K562 (cell line): ENCODE measurements at places on chromosomes 3 and 15. TPM values are rescaled to one million over a fixed set of nuclear protein-coding genes. Genes with fewer than 3 reads are reported as not detected.

- DNase-seq: no peak
These were observed 70.4 kb upstream of the CRTC3 start for GRCh38 chr15:90459368-90459767.

GRCh38 chr15:27468151-27468591, 497.2 kb downstream of the GABRG3 start:
- peak; percentile 83 for DNase-seq

GRCh38 chr15:70156671-70157271, 59.1 kb upstream of the TLE3 start:
- no peak for DNase-seq

DNA sequence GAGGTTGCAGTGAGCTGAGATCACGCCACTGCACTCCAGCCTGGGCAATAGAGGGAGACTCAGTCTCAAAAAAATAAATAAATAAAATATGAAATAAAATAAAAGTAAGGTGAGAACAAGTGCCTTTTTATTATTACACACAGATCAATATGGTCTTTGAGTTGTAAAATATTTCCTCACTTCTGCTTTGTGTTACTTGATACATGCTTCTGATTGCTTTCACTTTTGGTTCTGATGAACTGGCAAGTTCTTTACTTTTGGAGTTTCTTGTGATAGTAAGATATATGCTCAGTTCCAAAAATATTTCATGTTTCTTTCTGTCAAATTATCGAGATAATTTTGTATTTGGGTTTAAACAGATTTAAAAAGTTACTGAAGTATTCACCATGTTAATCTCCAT, 16.6 kb upstream of the GYG1 start:
- no peak for DNase-seq

DNA sequence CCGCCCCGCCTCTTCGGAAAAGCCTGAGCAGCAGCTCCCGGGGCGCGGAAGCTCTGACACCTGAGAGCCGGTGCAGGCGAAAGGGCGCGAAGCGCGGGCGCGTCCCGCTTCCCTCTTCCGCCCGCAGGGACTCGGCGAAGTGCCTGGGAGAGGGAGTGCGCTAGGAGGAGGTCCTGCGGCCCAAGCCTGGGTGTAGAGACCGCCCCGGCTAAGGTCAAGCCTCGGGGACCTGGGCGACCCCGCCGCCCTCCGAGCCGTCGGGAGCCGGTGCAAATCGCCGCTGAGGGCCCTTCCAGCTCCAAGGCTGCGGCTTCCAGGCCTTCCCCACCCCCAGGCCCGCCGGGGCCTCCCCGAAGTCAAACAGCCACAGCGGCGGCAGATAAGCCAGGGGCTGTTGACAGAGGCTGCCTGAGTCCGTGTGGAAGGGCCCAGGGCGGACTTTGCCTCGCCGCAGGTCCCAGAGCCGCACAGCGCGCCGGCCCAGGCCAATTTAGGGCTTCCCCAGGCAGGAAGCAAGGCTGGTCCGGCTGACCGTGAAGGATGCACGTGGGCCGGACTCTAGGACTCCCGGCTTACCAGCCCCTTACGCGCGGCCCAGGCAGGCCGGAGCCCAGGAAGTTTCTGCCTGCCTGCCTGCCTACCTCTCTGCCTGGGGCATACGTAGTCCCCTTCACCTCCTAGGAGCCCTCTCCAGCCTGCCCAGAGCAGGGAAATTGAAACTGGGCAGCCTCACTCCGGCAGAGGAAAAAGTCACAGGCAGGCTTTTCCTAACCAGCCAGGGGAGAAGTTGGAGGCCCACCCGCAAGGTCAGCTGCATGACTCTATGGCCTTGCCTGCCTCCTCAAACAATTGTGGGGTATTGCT, 2.3 kb downstream of the ITPKA start:
- DNase-seq: peak; percentile 64

GRCh38 chr3:168116279-168116678, 20.6 kb upstream of the GOLIM4 start:
- peak; percentile 49 for DNase-seq

DNA sequence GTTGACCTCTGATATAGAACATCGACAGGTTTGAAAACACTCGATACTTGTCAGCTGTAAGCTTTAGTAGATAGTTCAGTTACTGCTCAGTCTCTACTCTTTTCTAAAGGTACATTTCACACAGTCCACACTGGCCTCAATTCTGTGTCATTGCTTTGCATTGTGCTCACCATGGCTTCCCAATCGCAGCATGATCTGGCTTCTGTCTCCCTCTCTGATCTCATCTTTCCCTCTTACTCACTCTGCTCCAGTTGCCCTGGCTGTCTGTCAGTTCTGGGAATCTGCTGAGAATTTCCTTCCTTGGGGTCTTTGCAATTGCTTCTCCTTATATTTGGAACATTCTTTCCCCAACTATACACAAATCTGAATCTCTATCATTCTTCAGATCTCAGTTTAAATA, 80.6 kb downstream of the GTF2E1 start:
- no peak for DNase-seq

- DNase-seq: no peak
These were observed 403.0 kb downstream of the FOXP1 start for GRCh38 chr3:71180524-71180923.

DNA sequence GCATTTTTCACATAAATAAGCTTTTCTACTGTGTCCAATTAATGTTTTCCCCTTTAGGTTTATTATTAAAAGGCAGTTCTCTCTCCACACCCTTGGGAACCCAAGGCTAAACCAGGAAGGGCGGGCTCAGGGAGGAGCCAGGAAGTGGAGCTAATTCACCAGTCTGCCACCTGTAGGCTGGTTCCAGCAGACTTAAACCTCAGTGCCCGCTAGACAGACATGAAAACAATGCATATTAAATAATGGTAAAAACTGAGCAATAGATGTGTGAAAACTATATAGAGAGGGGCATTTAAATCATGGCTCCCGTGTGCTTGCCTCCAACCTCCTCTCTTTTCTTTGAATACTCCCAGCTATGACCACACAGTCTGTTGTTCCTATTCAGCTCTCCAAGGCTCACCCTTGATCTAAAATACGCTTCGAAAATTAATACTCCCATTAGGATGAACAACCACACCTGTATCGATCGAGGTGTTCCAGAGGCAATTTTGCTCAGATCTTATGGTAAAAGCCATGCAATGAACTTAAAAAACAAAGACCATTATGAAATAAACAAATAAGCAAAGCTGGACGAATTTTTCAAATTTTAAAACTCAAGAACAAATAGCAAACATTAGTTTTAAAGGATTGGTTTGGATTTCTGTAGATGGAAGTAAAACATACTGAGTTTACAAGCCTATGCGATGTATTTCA, 253.3 kb downstream of the TJP1 start:
- no peak for DNase-seq

DNA sequence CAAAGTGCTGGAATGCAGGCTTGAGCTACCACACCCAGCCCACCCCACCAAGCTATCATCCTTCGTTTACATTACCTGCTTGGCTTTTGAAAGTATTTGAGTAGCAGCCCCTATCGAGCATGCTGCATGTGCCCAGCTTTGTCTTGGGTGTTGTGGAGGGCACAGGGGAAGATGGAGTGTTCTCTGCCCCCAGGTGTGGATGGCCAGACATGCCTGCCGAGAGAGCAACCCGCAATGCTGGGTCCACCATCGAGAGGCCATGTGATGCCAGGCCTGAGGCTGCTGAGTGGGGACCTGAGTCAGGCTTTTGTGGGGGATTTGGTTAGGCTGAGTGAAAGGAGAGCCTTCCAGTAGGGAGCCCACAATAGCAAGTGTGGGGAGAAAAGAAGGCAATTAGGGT, 25.9 kb downstream of the FOXL2NB start:
- no peak for DNase-seq

DNA sequence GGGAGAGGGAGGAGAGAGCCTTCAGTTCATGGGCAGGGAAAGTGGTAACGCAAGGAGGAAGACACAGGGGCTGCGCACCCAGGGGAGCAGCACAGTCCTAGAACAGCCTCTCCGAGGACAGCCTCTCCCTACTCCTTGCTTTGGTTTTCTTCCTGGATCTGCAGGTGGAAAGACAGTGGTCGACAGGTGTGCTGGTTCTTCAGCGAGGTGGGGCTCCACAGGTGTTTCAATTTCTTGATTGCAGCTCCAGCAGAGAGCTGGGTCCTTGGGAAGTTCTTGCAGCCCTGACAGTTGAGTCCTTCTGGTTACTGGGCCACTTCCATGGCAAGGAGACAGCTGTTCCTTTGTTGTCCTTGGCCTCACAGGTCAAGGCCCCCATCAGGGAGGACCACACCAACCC, 220.7 kb upstream of the NR2F2 start:
- no peak for DNase-seq

- DNase-seq: no peak
These were observed 61.2 kb upstream of the TNFAIP8L3 start for GRCh38 chr15:51155891-51156290.

DNA sequence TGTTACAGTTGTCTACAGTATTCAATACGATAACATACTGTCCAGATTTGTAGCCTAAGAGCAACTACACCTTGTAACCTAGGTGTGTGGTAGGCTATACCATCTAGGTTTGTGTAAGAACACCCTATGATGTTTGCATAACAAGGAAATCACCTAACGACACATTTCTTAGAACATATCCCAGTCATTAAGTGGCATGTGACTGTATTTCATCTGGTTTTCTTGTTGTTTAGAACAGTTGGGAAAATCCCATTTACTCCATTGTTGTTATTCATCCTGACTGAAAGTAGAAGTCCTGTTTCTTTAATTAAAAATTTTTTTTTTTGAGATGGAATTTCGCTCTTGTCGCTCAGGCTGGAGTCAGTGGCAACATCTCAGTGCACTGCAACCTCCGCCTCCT, 31.3 kb downstream of the LRRC28 start:
- DNase-seq: no peak

- no peak for DNase-seq
These were observed 117.2 kb upstream of the FAM174B start for GRCh38 chr15:92772626-92773244.

- no peak for DNase-seq
These were observed 11.1 kb upstream of the TSPAN3 start for GRCh38 chr15:77081971-77082370.

DNA sequence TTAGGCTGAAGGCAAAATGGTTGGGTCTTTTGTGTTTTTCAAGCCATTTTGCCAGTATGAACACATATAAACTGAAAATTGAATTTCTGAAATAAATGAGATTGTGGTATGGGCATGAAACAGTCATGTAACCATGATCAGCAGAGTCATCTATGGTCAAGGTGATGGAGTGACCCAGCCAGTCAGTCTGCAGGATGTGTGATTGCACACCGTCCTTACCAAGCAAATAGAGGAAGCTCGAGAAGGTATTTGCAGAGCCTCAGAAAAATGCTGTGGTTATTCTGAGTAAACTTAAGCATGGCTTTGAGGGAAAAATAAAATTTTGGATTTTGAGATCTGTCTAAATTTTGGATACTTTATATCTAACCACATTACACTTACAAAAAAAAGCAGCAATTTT, 95.9 kb upstream of the RNF7 start:
- no peak for DNase-seq

DNA sequence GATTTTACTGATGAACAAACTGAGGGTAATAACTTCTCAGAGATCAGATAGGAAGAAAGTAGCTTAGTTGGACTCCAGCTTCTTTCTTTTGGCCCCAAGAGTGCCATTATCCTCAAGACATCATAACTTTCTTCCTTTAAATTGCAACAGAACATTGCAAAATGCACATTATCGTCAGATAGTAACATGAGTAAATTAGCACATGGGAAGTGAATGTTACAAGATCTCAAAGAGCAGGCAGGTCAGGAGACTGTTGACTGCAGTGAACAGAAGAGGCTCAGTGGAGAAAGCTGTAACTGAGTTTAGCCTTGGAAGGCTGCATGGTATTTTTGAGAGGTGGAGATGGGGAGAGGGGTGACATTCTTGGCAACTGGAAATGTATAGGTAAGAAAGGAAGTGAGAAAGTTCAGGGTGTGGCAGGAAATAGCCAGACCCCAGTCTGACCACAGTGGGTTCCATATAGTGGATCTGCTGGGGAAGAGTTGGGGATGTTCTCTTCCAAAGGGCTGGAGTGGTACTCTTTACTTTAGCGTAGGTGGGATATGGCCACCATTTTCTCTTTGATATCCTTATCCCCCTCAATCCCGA, 307.7 kb downstream of the RPLP1 start:
- no peak for DNase-seq

DNA sequence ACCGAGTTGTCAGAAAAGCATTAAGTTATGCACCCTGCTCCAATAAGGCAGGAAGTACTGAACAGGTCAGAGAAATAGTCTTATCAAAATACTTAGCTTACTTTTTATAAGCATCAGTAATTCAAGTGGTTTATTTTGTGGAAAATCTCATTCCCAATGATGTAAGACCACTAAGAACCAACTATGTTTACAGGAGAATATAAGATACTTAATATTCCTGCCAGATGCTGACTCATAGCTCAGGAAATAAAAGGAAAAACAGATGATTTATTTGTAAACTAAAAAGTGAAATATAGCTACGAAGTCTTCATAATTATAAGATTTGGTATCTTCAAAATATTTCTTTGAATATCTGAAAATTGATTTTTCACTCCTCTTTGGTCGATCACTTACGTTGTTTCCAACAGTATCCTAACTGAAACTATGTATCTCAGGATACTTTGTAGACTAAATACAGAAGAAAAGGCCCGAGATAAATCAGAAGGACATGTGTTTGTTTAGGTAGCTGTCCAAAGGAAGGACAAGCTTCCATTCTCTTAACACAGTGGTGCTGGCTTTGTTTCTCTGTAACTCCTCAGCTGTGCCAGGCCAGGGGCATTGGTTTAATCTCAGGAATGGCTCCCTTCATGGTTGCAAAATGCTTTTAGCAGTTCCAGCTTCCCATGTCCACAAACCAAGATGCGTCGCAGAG, 295.8 kb downstream of the GBE1 start:
- DNase-seq: no peak

DNA sequence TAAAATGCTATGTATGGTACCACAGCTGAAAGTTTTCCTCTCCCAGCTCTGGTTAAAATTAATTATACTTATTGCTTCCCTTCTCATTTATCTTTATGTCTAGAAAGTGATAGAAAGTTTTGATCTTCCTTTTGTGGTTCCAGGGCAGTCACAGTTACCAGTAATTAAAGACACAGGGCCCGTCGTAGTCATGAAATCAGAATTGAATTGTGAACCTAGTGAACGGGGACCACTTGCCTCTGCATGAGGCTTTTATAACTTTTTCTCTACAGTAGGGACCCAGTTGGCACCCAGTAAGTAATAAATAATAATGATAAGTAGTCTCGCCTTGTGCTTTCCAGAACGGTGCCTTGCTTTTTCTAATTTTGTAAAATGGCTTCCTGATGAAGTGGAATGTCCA, 231.7 kb upstream of the SATB1 start:
- no peak for DNase-seq

GRCh38 chr3:9627901-9628633, 21.2 kb upstream of the MTMR14 start:
- DNase-seq: no peak

GRCh38 chr3:126435456-126436315, 40.0 kb downstream of the ZXDC start:
- no peak for DNase-seq

SEMA7A gene
- 6.2 and 6.8 TPM in 2 replicates for total RNA-seq

CCDC80 gene
- 1.4 and 2.2 TPM in 2 replicates for total RNA-seq

ECE2 gene
- total RNA-seq: not detected in 2 replicates

ANKRD63 gene
- total RNA-seq: 1.8 and 2.5 TPM in 2 replicates

CCDC9B gene
- total RNA-seq: 0.33 and 0.56 TPM in 2 replicates

IQCF5 gene
- total RNA-seq: not detected in 2 replicates

GABRB3 gene
- total RNA-seq: 0.33 and 0.63 TPM in 2 replicates

XIRP1 gene
- total RNA-seq: 0.04 and 0.09 TPM in 2 replicates

CYP1A1 gene
- total RNA-seq: 0.07 TPM in 1 of 2 replicates, not detected in the other
